ENCODE measurements at places on chromosomes 2 and 18.
A peak's percentile ranks its signal among the peaks of the same experiment; 100 is the strongest.

DNA sequence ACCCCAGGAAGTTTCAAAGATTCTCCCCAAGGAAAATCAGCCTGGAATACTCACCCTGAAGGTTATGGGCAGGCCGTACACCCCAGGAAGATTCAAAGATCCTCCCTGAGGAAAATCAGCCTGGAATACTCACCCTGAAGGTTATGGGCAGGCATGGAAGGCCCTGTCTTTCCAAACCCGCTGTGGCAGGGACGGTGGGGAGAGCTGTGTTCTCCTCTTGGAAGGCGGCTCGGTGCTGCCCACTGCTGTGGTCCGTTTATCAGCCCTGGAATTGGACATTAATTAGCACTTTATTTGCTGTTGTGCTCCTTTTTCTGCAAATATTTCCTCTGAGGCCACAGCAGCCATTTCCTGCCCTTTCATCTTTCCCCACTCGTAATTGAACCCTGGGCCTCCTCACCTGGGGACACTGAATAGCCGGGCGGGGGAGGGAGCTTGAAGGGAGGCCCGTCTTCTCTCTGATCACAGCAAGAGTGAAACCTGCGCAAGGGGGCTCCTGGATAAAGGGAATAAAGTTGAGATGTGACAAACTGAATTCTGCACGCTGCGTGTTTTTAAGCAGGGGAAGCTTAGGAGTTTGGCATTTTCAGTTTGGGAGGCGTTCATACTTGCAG, 308.7 kb upstream of the SALL3 start:
- no peak for DNase-seq

- DNase-seq: no peak
These were observed 87.0 kb downstream of the GALNT3 start for GRCh38 chr2:165706960-165707487.

DNA sequence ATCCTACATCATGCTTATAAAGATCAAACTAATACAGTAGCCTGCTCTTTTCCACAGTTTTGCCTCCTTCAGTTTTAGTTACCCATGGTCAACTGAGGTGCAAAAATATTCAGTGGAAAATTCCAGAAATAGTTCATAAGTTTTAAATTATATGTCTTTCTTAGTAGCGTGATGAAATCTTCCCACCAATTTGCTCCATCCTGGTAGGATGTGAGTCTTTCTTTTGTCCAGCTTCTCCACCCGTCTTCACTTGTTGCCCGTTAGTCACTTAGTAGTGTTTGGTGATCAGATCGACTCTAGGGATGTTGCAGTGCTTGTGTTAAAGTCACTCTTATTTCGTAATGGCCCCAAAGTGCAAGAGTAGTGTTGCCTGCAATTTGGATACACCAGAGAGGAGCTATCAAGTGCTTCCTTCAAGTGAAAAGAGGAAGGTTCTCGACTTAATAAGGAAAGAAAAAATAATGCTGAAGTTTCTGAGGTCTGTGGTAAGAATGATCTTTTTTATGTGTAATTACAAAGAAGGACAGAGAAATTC, 57.0 kb downstream of the CEP192 start:
- no peak for DNase-seq

DNA sequence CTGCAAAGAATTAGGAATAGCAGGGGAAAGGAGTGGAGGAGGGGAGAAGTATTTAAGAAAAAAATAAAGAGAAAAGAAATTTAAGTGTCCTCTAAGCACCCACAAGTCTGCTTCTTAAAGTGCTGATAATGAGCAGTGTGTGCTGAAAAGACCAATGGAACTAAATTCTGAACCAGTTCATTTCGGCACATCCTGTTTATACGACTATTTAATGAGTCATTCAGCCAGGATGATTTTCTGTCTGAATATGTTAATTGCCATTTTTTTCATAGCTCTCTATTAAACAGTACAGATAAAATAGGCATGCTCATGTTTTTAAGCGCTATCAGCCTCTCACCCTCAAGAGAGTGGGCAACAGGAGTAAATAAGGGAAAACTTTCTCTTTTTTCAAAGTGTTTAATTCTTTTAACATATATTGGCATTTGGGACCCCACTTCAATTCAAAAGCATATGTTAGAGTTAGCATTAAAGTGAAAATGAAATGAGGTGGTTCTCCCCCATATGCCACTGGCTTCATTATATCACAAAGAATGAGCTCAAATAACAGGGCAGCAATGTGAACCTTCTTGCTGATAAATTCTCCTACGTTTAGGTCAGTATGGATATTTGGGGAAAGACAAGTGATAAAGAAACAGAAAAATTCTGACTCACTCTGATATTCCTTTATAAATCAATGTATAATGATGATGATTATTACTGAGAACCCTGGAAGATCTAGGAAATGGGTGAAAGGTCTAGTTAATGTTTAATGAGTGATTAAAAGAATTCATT, 87.5 kb downstream of the TCF4 start:
- DNase-seq: no peak

- DNase-seq: no peak
These were observed 546.1 kb upstream of the SALL3 start for GRCh38 chr18:78433562-78433961.

GRCh38 chr18:41449612-41450011, 505.4 kb upstream of the PIK3C3 start:
- DNase-seq: no peak

- peak; percentile 12 for DNase-seq
These were observed 231.3 kb downstream of the HDAC4 start for GRCh38 chr2:239169311-239170048.

GRCh38 chr2:150346806-150347205, 140.7 kb downstream of the RND3 start:
- no peak for DNase-seq

DNA sequence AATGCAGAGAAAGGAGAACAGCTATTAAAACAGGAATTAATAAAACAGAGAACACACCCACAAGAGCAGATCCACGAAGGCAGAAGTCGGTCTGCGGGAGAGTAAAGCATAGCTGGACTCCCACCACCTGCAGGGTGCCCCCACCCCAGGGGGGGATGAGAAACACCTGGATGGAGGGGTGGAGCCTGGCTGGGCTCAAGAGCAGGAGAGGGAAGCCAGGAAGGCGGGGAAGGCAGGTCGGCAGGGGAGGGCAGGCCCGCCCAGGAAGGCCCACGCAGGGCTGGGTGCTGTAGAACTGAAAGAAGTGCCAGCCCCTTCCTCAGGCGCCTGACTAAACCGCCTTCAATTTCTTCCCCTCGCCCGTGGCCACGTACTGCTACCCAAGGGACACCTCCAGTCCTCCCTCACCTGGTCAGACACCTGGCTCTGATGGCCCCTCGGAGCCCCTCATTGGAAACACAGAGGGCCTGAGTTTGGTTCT, 175.4 kb downstream of the HDAC4 start:
- DNase-seq: peak; percentile 41

GRCh38 chr18:39724652-39725051, 2159.1 kb upstream of the CELF4 start:
- no peak for DNase-seq

- DNase-seq: no peak
These were observed 45.6 kb downstream of the INPP4A start for GRCh38 chr2:98489971-98490962.

DNA sequence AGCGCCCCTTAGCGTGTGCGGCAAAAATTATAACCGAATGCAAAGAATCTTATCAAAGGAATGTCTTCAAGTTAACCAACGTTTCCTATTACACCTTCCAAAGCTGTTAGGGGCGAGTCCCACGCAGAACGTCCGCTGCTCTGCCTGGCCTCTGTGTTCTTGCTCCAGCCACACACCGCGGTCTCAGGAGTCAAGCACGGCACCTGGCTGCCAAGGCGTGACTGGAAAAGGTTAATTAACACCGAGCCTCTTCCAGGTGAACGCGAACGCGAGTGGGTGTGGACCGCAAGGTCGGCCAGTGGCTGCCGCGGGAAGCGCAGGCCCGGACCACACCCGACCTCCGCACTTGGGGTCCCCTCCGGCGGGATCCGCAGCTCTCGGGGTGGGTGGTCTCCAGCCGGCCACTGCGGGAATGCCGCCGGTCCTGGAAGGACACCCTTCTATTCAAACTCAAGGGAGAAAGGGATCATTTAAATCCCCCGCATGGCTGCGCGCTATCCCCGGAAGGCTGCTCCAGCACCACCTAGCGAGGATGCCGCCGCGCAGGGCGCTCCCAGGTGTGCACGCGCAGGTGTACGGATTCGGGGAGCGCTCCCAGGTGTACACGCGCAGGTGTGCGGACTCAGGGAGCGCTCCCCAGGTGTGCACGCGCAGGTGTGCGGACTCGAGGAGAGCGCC, 830 bp downstream of the CYB5A start:
- DNase-seq: no peak

DNA sequence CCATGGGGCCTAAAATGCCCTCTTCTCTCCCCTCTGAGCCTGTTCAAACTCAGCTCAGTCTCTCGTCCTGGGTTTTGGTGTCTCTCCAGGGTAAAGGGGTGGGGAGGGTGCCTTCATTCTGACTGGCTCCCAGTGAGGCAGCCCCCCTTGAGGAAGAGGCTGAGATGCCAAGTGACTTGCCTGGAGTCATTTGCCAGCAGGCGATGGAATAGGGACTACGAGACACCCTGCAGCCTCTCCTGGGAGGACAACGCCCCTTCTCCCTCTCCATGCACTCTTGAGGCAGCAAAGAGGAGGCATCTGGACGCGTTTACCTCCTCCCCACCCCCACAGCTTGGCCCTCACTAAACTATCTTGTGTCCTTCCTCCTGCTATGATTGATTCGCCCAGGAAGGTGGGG, 760 bp upstream of the STON1 start:
- DNase-seq: no peak

GRCh38 chr2:11498543-11499034, 32.6 kb upstream of the E2F6 start:
- DNase-seq: peak; percentile 63

DNA sequence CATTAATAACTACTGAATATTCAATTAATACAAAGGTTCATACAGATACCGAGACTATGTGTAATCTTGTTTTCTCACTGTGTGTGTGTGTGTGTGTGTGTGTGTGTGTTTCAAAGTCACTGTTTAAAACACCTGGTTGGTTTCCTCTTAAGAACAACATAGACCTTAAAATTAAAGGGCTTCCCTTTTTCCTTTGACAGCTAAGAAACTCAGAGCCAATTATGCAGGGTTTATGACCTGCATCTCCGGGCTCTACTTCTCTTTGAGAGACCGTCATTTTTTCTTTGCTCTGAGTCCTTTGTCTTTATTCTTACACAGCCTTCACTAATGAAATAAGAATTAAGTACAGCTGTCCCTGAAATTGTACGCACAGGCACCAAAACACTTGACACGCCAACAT, 145.6 kb downstream of the HDAC4 start:
- no peak for DNase-seq

GRCh38 chr2:42091671-42092070, 43.9 kb downstream of the PKDCC start:
- no peak for DNase-seq

DNA sequence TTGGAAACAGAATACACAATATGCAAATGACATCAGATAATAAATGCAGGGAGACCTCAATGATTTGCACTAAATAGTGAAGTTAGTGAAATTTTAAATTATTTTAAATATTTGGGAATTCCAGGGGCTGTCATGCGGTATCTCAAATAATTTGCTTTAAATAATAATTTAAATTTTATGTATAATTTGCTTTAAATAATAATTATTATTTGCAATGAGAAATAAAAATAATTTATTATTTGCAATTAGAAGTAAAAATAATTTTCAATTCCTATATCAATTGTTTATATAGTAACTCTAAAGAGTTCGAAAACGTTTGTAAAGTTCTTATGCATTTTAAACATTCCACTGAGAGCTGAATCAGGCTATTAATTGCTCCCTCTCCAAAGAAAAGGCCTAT, 226.4 kb downstream of the ZBTB7C start:
- no peak for DNase-seq

DNA sequence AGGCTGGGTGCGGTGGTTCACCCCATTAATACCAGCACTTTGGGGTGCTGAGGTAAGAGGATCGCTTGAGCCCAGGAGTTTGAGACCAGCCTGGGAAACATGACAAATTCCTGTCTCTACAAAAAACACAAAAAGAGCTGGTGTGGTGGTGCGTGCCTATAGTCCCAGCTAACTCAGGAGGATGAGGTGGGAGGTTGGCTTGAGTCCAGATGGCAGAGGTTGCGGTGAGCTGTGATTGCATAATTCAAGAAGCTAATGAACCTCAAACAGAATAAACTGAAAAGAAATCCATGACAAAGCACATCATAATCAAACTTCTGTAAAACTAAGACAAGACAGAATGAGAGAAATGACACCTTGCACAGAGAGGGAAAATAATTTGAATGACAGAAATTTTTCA, 54.8 kb downstream of the SEMA4F start:
- DNase-seq: no peak

DNA sequence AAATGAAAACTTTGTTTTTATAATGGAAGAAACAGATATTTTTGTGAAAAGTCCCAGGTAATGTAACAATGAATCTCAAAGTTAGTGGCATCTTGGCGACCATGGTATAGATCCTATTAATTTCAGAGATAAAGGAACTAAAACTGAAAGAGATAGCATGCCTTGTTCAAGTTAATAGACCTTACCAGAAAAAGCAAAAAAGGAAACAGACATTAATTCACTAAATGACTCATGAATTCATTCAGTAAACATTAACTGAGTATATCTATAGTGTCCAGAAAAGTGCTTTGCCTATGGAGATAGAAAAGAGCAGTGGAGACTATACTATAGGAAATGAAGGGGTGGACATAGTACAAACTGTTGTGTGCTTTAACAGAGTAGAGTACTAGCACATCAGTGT, 763.3 kb downstream of the TRIB2 start:
- no peak for DNase-seq

DNA sequence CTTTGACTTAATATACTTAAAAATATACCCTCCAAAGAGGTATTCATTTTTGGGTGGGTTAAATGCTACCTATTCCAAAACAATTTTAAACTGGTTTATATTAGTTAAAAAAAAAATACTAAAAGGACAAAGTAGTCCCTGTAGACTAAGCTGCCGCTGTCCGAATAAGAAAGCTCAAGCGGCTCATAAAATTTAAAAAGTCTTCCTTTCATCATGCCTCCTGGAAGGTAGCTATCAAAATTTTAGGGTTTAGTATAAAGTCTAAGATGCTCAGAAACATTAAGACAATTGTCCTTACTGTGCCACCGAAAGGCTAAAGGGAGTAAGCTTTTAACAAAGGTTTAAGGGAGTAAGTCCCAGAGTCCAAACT, 440 bp upstream of the UGGT1 start:
- no peak for DNase-seq

GRCh38 chr2:68722712-68723111, 11.9 kb upstream of the ARHGAP25 start:
- DNase-seq: no peak

DNA sequence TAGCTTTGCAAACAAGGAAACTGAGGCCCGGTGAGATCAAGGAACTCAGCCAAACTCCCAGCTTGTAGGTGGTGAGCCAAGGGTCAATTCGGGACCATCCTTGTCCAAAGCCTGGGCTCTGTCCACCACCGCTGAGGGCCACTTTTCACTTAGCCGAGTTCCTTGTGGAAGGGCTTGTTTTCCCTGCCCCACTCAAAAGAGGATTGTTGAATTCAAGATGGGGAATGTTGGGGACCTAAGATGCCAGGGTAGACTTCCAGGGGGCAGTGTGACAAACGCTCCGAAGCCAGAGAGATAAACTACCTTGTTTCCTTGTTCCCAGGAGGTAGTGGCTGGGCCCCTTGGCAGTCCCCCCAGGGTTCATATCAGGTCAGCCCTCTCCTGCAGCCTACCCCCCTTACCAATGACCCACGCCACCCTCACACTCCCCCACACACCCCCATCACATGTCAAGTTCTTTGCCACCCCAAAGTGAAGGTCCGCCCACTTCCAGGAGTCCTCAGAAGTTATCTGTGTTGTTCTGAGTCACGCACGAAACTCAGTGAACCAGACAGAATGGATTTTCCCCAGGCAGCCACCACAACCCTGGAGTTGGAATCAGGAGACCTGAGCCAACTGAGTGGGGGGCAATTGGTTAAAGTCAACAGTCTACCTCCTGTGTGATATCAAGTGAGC, 10.3 kb upstream of the ATOH8 start:
- no peak for DNase-seq

All from right forelimb (tissue), 1 donor.